Activated CD8-positive, alpha-beta T cell treated with anti-CD3 and anti-CD28 coated beads, Interleukin-2, amount 10 ng/mL, durations not matched to agents 7 days and 5 days (primary cell): ENCODE measurements at places on chromosomes 4 and X. TPM values are rescaled to one million over a fixed set of nuclear protein-coding genes. Genes with fewer than 3 reads are reported as not detected.
A peak's percentile ranks its signal among the peaks of the same experiment; 100 is the strongest.

DNA sequence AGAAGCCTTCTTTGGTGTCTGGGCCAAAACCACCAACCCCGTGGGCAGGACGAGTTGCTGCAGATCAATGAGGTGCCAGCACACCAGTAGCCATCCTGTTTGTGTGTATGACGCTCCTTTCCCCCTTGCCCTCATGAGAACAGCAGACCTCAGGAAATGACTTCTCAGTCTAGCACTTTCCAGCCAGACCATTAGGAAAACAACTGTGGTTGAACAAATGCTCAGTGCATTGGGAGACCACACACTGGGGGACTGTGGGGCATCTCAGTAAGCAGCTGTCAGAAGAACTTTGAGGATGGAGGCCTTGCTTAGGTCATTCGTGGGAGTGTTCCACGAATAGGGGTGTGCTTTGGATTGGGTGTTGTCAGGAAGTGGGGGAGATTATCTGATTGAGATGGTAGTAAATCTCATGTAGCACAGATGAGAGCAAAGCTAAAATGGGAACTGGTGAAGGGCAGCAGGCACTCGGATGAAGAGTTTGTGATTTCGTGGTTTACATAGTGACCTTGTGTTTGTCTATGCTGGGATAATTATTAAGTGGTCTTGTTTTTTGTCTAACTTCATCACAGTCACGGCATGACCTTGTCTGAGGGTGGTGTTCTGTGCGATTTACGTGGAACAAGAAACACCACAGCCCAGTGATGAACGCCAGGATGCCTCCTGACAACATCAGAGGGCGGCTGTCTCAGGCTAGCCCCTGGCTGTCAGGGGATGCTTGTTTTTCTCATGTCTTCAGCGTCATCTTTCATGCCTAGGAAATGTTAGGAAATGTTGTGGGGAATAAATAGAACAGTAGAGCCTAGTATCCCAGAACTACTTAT lies 70.1 kb downstream of the USP46 start:
- H3K4me1 ChIP-seq: peaks cover 17% of the 10 kb centered on the region
- peak overlapping the region; percentile 43 for H3K27ac ChIP-seq
- no peak overlapping the region for H3K4me3 ChIP-seq
- H3K36me3 ChIP-seq: no peaks in the 10 kb centered on the region

DNA sequence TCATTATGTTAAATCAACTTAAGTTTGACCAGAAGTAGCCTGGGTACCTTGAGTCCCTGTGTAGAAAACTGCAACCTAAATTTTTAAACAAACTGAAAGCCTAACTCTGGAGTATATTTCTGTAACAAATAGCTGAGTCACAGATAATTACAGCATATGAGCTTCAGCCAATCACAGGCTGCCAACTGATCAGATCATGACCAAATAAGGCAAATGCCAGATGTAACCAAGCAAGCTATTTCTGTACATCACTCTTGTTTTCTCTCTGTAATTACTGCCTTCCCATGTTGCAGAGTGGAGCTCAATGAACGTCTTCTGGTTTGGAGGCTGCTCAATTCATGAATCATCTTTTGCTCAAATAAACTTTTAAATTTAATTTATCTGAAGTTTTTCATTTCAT lies 980.9 kb upstream of the DIAPH2 start:
- no peaks in the 10 kb centered on the region for H3K4me1 ChIP-seq
- no peak overlapping the region for H3K27ac ChIP-seq
- H3K36me3 ChIP-seq: no peaks in the 10 kb centered on the region
- no peak overlapping the region for H3K4me3 ChIP-seq
- no peak for DNase-seq

- no peak overlapping the region for H3K27ac ChIP-seq
- H3K4me3 ChIP-seq: no peak overlapping the region
- no peaks in the 10 kb centered on the region for H3K36me3 ChIP-seq
- H3K4me1 ChIP-seq: no peaks in the 10 kb centered on the region
- DNase-seq: no peak
Measured at GRCh38 chr4:10347281-10347795, 109.9 kb downstream of the ZNF518B start.

- H3K4me1 ChIP-seq: peaks cover 3% of the 10 kb centered on the region
- no peak for DNase-seq
- H3K27ac ChIP-seq: no peak overlapping the region
- H3K27me3 ChIP-seq: no peaks in the 10 kb centered on the region
- H3K4me3 ChIP-seq: no peak overlapping the region
Measured at GRCh38 chr4:95638920-95639501, 90.2 kb upstream of the UNC5C start.

DNA sequence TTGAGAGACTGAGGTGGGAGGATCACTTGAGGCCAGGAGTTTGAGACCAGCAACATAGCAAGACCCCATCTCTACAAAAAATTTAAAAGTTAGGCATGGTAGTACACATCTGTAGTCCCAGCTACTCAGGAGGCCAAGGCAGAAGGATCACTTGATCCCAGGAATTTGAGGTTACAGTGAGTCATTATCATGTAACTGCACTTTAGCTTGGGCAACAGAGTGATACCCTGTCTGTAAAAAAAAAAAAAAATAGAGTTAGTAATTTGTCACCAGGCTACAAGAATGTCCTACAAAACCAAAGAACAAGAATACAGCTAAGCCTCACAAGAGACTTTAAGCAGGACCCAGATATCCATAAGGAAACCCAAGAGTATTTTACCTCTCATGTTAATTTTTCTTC lies 27.0 kb upstream of the RAB28 start:
- H3K27ac ChIP-seq: no peak overlapping the region
- H3K27me3 ChIP-seq: peaks cover 35% of the 10 kb centered on the region
- no peak overlapping the region for H3K4me3 ChIP-seq
- DNase-seq: no peak

SPANXA1 gene
- not detected for total RNA-seq

GRCh38 chrX:15616531-15616930 lies 15.8 kb upstream of the ACE2 start:
- no peak for DNase-seq
- H3K4me1 ChIP-seq: no peaks in the 10 kb centered on the region
- H3K27ac ChIP-seq: no peak overlapping the region
- no peaks in the 10 kb centered on the region for H3K36me3 ChIP-seq

ARAF gene
- total RNA-seq: 68.4 TPM

CRMP1 gene
- not detected for total RNA-seq

GRCh38 chrX:9235722-9236121 lies 201.8 kb upstream of the FAM9B start:
- H3K4me3 ChIP-seq: no peak overlapping the region
- no peak overlapping the region for H3K27ac ChIP-seq
- H3K27me3 ChIP-seq: no peaks in the 10 kb centered on the region
- H3K36me3 ChIP-seq: no peaks in the 10 kb centered on the region

GRCh38 chr4:146975527-146975926 lies 29.9 kb upstream of the TTC29 start:
- no peaks in the 10 kb centered on the region for H3K4me1 ChIP-seq
- no peak overlapping the region for H3K27ac ChIP-seq
- no peaks in the 10 kb centered on the region for H3K36me3 ChIP-seq
- H3K4me3 ChIP-seq: no peak overlapping the region

DNA sequence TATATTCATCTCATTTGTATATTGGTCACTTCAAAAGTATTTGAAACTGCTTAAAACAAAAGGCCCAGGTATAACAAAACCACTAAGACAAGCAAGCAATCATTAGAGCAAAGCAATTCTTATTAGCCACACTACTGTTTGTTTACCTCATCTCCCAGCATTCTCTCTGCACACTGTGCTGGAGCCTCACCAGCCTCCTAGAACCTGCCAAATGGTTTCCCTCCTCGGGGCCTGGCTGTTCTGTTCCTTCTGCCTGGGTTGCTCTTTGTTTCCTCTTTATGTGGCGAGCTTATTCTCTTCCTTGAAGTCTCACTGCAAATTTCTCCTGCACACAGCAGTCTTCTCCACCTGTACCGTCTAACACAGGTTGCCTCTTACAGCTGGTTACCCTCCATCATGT lies 67.5 kb upstream of the MND1 start:
- H3K27me3 ChIP-seq: peaks cover 12% of the 10 kb centered on the region
- H3K36me3 ChIP-seq: no peaks in the 10 kb centered on the region
- H3K4me3 ChIP-seq: no peak overlapping the region
- no peak for DNase-seq
- no peak overlapping the region for H3K27ac ChIP-seq

UGT2B11 gene
- total RNA-seq: not detected

DNA sequence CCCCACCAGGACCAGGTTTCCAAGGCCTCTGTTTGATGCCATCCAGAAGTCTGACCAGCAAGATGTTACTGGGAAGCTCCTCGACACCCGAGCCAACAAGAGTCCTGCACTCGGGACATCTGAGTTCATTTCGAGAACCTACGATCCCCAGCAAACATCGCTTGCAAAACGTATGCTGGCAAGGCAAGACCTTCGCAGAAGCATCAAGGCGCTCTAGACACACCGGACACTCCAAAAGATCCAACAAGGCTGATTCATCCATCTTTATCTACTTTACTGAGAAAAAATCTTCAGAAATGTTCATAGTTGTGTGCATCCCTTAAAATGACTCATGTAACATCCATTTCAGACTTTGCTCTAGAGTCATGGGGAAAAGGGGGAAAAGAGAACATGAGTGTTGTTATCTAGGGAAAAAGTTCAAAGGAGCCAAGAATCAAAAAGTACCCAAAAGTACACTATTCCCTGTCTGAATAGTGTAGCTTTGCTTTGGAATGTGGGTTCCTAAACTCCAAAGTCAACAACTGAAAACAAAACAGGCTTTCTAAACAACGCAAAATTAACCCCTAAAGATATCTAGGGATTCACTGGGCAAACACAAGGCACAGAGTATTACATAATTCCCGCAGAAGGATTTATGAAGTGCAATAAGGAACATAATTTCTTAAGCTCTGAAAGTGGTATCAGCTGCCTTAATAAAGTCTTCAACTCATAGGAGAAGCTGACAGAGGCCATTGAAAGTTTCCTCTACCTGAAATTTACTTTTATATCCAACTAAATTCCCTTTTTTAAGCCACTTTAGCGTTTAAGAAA lies 1.6 kb downstream of the SH3RF1 start:
- H3K4me3 ChIP-seq: peak overlapping the region; percentile 78
- DNase-seq: no peak
- peaks cover 58% of the 10 kb centered on the region for H3K27me3 ChIP-seq
- H3K4me1 ChIP-seq: peaks cover 15% of the 10 kb centered on the region
- H3K36me3 ChIP-seq: no peaks in the 10 kb centered on the region
- H3K27ac ChIP-seq: no peak overlapping the region

- H3K4me3 ChIP-seq: no peak overlapping the region
- H3K27me3 ChIP-seq: peaks cover 2% of the 10 kb centered on the region
- no peaks in the 10 kb centered on the region for H3K4me1 ChIP-seq
- H3K27ac ChIP-seq: no peak overlapping the region
Measured at GRCh38 chrX:38437093-38437492, 84.7 kb downstream of the OTC start.

GRCh38 chr4:43835869-43836268 lies 612.7 kb downstream of the KCTD8 start:
- no peak overlapping the region for H3K27ac ChIP-seq
- no peaks in the 10 kb centered on the region for H3K27me3 ChIP-seq
- DNase-seq: no peak

DNA sequence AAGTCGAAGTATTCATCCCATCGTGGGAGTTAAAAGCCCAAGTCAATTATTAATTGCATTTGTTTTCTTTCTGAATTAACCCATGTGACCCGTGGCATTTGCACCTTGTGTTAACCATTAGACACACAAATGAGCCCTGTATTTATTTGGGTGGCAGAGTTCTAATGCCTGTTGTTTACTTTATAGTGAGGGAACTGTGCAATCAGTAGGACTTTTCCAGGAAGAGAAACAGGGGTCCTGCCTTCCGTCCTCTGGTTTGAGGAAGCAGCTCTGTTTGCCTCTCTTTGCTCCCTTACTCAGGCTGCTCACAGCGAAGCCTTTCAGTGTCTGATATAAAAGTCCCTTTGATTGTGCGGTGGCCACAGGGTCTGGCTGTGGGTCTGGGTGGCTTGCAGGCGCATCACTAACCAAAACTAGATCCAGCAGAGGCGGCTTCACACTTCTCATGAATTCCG lies 263.6 kb downstream of the PTTG2 start:
- peaks cover 8% of the 10 kb centered on the region for H3K27me3 ChIP-seq
- DNase-seq: no peak
- H3K27ac ChIP-seq: no peak overlapping the region
- H3K4me1 ChIP-seq: no peaks in the 10 kb centered on the region
- no peaks in the 10 kb centered on the region for H3K36me3 ChIP-seq

GRCh38 chr4:63589796-63590195 lies 819.5 kb downstream of the TECRL start:
- no peak overlapping the region for H3K27ac ChIP-seq
- H3K4me3 ChIP-seq: no peak overlapping the region
- H3K36me3 ChIP-seq: no peaks in the 10 kb centered on the region
- no peak for DNase-seq

GRCh38 chr4:53477636-53478035 lies 100.2 kb downstream of the FIP1L1 start:
- no peaks in the 10 kb centered on the region for H3K4me1 ChIP-seq
- H3K36me3 ChIP-seq: no peaks in the 10 kb centered on the region
- no peak overlapping the region for H3K4me3 ChIP-seq
- no peak overlapping the region for H3K27ac ChIP-seq
- peaks cover 12% of the 10 kb centered on the region for H3K27me3 ChIP-seq
- DNase-seq: no peak

- peaks cover 19% of the 10 kb centered on the region for H3K36me3 ChIP-seq
- no peak for DNase-seq
Measured at GRCh38 chr4:41933997-41934503, 1.2 kb upstream of the TMEM33 start.

NUDT11 gene
- total RNA-seq: 0.29 TPM

EXOC1L gene
- not detected for total RNA-seq

- H3K27me3 ChIP-seq: no peaks in the 10 kb centered on the region
- no peak overlapping the region for H3K27ac ChIP-seq
- DNase-seq: no peak
- H3K4me1 ChIP-seq: no peaks in the 10 kb centered on the region
- H3K36me3 ChIP-seq: no peaks in the 10 kb centered on the region
Measured at GRCh38 chrX:41303013-41303412, 30.9 kb upstream of the DDX3X start.

GRCh38 chr4:173509036-173510001 lies 20.7 kb downstream of the HAND2 start:
- H3K4me3 ChIP-seq: peak overlapping the region; percentile 52
- H3K36me3 ChIP-seq: peaks cover 13% of the 10 kb centered on the region
- DNase-seq: no peak
- H3K27me3 ChIP-seq: peaks cover 83% of the 10 kb centered on the region

GRCh38 chr4:38128478-38129459 lies 168.6 kb downstream of the PTTG2 start:
- peaks cover 73% of the 10 kb centered on the region for H3K36me3 ChIP-seq
- no peak overlapping the region for H3K4me3 ChIP-seq
- H3K27me3 ChIP-seq: no peaks in the 10 kb centered on the region
- H3K27ac ChIP-seq: peak overlapping the region; percentile 80
- peak; percentile 63 for DNase-seq

GRCh38 chr4:15914736-15915135 lies 23.8 kb downstream of the FGFBP1 start:
- H3K4me3 ChIP-seq: no peak overlapping the region
- DNase-seq: no peak
- peaks cover 8% of the 10 kb centered on the region for H3K27me3 ChIP-seq
- H3K27ac ChIP-seq: no peak overlapping the region
- peaks cover 11% of the 10 kb centered on the region for H3K4me1 ChIP-seq

FOXP3 gene
- 15.4 TPM for total RNA-seq

MAP3K15 gene
- total RNA-seq: 0.31 TPM

ALPK1 gene
- 14.1 TPM for total RNA-seq
